ENCODE measurements at places on chromosomes 13 and 19.

DNA sequence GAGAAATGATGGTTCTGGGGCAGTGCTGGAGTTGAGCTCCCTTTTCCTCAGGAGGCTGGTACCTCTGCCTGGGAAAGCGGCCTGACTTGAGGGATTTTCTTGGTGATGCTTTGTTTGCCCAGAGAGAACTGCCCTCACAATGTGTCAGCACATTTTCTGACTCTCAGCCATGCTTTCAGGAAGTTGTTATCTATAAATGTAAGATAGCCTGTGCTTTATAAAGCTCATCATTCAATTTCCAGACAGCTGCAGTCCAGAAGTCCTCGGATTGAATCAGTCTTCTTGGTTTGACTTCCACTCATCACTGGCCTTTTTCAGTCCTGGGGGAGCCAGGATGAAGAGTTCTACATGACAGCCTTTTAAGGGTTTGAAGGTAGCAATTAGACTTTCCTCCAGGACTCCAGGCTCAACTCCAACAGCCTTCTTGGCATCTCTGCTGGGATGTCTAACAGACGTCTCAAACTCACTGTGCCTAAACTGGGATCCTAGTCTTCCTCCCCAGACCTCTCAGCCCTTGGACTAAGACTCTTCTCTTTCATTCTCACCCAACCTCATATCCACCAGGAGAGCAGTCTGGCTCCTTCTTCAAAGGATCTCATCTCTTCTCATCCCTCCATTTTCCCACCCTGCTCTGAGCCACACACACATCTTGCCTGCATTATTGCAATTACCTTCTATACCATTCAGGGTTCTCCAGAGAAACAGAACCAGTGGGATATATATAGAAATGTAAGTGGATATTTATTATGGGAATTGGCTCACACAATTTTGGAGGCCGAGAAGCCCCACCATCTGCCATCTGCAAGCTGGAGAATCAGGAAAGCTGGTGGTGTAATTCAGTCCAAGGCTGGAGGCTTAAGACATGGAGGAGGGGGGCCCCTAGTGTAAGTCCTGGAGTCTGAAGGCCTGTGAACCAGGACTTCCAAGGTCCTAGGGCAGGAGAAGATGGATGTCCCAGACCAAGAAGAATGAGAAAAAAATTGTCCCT lies 13.1 kb downstream of the ERICH6B start:
- DNase-seq = no peak

DNA sequence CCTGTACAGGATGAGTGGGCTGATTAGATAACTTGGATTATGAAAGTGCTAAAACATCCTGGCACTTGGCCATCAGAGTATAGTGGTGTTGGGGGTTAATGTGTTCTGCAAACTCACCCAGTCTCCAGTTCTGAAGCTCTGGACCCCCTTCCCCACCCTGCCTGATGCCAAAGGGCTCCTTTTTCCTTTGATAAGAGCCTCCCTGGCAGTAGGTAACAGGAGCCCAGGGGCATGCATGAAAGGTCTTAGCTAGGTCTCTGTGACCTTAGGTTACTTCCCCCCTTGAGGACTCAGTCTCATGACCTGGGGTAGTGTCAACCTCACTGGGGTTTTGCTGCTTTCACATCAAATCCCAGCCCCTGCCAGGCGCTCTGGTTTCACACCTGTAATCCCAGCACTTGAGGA lies 2.5 kb downstream of the RPS28 start:
- DNase-seq = no peak

GRCh38 chr19:12921047-12921446 lies 2.0 kb upstream of the SYCE2 start:
- DNase-seq = no peak

DNA sequence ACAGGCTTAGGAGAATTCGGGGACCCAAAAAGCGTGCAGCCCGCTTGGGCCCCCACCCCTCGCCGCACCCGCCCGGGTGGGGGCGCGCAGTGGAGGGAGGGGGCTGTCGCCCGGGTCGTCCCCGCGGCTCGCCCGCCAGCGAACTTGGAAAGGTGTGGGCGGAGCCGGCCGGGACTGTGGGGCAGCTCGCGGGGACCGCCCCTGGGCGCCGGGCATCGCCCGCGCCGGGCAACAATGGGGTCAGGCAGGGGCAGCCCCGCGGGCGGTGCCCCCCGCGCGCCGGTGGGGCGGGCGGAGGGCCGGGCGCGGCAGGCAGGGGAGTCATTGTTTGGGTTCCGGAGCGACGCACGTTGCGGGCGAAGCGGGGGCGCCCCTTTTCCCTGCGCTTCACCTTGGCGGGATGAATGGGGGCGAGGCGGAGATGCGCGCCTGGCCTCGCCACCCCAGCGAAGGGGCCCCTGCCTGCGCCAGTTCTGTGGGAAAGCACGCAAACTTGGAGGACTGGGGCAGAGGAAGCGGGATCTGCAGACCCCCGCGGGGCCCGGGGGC lies 647 bp upstream of the KLF12 start:
- DNase-seq = peak; percentile 76

DNA sequence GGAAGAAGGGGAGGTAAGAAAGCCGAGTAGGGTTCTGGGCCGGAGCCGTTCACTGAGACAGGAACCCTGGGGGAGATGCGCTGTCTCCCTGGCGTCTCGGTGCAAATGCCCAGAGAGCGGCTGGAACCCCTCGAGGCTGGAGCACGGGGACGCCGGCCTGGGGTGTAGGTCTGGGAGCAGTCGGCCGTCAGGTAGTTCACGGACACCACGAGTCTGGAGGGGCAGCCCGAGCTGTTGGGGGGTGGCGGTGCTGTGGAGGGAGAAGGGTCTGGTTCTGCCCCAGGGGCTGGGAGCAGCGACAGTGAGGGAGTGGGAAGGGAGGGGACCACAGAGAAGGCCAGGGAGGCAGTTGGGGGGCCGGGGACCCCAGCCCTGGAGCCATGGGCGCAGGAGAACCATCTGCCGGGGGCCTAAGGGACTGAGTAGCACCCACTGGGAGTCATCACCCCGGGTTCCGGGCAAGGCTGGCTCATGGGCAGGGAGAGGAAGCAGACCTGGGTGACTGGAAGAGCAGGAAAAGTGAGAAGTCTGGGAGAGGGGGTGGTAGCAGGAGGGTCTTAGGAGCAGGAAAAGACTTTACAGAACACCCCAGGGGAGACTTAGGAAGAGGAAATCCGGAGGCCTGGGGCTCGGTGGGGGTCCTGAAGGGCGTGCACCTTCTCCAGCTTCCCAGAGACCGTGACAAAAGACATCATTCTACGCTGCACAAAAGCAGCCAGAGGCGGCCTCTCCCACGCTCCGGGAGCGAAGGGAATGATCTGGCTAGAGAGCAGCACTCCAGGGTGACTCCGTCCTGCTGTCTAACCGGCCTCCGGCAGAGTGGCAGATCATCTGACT lies 173.1 kb upstream of the SOX1 start:
- no peak for DNase-seq

GRCh38 chr13:82925114-82925513 lies 957.2 kb downstream of the SLITRK1 start:
- DNase-seq = no peak

DNA sequence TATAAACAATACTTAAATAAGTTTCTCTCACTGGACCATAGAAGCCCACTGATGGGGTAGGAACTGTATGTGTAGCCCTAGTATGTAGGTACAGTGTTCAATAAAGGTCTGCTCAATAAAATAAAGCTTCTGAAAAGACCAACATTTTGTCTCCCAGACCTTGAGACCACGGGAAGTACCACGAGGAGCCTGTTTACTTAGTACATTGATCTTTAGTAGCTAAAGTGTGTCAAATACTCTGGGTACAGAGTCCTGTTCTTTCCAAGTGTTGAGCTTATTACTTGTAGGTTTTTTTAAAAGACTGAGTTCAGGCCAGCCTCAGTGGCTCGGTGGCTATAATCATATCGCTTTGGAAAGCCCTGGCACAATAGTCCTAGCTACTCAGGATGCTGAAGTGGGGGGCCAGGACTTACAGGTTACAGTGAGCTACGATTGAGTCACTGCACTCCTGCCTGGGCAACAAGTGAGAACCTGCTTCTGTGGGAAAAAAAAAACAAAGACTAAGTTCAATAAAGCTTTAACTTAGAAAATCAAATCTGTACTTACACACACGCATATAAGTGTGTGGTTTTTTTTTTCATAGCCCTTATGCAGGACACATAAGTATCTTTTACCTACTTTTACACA lies 3.4 kb downstream of the MTRF1 start:
- DNase-seq = no peak

DNA sequence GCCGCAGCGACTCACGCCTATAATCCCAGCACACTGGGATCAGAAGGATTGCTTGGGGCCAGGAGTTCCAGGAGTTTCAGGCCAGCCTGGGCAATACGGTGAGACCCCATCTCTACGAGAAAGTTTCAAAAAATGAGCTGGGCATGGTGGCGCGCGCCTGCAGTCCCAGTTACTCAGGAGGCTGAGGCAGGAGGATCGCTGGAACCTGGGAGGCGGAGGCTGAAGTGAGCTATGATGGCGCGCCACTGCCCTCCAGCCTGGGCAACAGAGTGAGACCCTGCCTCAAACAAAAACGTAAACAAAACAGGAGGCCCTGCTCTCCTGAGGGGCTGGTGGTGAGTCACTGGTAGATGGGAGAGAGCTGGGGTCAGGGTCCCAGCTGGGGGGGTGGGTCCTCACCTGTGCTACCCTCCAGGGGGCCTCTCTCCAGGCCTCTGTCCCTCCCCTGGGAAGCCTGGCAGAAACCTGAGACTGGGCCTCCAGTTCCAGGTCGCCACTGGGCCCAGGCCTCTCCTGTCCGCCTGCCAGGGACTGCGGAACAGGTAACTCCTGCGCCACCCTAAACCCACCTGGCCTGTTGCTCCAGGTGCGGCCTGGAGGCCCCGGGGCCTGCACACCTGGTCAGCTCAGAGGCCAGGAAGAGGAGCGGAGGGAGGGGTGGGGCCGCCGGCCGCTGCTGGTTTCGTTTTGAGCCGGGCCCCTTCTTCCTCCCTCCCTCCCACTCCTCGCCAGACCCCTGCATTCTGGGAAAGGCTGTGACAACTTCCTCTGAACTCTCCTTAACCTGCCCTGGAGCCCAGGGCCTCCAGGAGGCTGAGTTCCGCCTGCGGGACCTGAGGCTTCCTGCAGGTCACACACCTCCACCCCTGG lies 17.2 kb upstream of the ZBTB7A start:
- DNase-seq = no peak

- DNase-seq = no peak
Observed at GRCh38 chr19:13269348-13269747, 119.1 kb downstream of the IER2 start.

- peak; percentile 97 for DNase-seq
Observed at GRCh38 chr19:10251792-10252694, at the start of gene MRPL4. Gene MRPL4, plus strand, starts transcription at chr19:10252214. Its CDS starts 40 bp downstream, at chr19:10252254.

DNA sequence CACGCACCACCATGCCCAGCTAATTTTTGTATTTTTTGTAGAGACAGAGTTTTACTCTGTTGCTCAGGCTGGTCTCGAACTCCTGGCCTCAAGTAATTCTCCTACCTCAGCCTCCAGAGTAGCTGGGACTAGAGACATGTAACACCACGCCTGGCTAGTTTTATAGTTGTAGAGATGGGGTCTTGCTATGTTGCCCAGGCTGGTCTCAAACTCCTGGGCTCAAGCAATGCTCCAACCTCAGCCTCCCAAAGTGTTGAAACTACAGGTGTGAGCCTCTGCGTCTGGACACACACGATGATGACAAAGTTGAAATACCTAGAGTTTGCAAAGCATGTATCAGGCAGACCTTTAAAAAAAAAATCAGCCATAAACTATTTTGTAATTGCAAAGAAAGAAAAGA lies 4.6 kb upstream of the PTOV1 start:
- DNase-seq = no peak

- DNase-seq = peak; percentile 12
Observed at GRCh38 chr13:27339299-27339698, 68.7 kb downstream of the RASL11A start.

DNA sequence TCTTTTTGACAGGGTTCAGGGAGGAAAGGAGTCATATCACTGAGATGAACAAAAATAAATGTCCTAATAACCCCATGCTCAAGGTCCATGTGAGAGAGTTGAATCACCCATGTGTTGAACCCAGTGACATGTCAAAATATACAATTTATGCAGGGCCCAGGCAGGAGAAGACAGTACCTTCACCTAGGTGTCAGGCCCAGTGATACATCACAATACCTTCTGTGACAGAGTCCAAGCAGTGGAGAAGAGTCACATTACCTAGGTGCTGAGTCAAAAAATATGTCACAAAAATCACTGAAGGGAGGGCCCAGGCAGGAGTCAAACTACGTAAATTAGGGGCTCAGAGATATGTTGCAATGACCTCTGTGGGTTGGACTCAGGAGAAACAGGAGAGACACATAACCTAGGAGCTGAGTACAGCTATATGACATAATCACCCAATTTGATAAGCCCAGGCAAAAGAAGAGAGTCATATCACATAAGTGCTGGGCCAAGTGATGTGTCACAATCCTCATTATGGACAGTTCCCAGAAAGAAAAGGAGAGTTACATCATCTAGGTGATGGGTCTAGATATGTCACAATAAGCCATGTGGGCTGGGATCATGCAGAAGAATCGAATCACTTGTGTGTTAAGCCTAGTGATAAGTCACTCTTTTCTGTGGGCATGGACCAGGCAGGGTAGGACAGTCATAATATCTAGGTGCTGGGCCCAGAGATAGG lies 13.8 kb upstream of the ZNF724 start:
- DNase-seq = no peak

All from central memory CD4-positive, alpha-beta T cell (primary cell).